ENCODE measurements at places on chromosomes 4 and X.

GRCh38 chr4:168784786-168785461 is 225.1 kb downstream of the CBR4 start:
- DNase-seq, result no peak

DNA sequence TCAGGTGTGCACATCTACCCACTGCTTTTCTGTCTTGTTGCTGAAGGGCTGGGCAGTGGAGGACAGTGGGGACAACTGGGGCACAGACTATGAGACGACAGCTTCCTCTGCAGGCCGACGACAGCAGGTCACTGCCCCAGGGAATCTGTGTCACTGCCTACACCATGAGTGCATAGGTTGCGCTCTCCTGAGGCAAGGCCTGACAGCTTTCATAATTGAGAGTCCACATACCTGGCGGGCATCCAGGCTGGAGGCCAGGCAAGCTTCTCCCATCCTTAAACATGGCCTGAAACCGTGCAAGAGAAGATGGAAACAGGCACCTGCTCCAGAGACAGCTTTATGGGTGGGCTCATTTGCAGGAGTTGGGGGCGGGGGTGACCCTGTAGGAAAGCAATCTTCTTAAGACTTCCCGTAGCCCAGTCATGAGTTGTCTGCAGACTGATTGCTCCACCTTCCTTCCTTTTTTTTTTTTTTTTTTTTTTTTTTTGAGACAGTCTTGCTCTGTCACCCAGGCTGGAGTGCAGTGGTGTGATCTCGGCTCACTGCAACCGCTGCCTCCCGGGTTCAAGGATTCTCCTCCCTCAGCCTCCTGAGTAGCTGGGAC is 2.9 kb downstream of the ANOS1 start:
- DNase-seq, result no peak

DNA sequence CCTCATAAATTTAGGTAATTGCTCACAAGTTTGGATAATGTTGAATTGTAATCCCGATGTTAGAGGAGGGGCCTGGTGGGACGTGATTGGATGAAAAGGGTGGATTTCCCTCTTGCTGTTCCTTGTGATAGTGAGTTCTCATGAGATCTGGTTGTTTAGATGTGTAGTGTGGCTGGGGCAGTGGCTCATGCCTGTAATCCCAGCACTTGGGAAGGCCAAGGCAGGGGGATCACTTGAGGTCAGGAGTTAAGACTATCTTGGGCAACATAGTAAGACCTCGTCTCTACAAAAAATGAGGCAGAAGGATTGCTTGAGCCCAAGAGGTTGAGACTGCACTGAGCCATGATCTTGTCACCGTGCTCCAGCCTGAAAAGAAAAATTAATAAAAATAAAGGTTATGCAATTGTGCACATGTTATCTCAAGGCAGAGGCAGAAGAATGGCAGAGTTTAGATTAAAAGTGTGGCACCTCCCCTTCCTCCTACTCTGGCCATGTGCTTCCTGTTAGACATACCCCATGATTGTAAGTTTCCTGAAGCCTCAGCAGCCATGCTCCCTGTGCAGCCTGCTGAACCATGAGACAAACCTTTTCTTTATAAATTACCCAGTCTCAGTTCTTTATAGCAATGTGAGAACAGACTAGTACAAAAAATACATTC is 36.5 kb downstream of the ERVMER34-1 start:
- no peak for DNase-seq

- DNase-seq, result no peak
These were observed 17.8 kb upstream of the SEPTIN11 start for GRCh38 chr4:76931576-76932276.

DNA sequence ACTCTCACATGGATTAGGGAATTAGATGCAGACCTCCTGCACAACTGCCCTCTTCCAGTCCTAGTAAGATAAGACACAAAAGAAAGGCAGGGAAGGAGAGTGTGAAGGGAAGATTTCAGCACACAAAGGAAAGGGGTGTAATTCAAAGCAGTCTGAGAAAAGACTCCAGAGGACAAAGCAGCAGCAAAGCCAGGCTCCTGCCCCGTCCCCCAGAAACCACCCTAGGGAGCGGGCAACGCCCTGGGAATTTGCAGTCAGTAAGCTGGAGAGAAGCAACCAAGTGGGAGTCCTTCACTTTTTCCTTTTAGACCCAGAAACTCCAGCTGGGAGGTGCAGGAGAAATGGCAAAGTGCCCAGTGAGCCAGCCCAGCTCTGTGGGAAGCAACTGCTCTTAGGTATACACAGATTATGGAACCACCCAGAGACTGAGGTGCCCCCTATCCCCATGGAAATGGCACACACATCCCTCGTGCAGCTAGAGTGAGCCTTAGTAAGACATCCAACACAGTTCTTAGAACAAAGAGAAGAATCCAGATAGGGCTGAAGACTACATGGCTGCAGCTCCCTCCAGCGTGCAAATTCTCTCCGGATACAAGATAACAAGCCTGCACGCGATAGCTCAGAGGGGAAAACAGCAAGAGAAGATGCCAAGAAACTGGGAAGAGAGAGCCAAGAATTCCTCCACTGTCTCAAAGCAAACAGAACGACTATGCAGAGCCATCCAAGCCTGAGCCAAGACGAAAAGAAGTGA is 26.5 kb upstream of the IRAK1 start:
- no peak for DNase-seq

DNA sequence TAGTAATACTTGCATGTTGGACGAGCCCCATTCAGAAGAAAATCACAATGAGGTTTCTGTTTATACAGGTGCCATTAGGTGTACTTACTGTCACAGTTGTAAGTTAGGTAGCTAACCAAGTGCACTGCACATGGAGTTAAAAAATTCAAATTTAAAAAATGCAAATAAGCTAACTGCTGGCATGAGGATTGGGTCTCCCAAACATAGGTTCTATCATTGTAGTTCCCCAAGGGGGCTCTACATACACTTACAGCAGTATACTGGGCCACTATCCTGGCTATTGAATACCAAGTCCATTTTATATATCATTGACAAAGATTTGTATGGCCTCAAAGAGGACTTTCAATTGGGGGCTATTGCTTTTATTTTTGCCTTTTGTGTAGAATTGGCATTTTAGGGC is 153.4 kb downstream of the FMR1NB start:
- DNase-seq, result no peak

DNA sequence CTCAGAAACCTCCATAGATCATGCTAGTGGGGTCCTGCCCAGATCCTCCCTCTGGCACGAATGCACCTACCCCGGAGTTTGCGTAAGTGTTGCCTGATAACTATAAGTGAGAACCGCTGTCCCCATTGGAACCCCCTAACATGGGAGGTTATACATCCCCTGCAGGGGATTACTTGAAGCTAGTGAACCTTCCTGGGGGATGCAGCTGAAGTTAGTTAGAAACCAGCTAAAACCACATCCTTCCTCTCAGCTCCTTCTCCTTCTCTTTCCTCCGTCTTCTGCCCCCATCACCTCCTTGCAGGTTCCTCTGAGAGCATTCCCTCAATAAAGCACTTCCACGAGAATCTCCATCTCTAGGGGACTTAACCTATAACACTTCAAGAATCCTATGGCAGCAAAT is 95.0 kb downstream of the ZNF827 start:
- no peak for DNase-seq

DNA sequence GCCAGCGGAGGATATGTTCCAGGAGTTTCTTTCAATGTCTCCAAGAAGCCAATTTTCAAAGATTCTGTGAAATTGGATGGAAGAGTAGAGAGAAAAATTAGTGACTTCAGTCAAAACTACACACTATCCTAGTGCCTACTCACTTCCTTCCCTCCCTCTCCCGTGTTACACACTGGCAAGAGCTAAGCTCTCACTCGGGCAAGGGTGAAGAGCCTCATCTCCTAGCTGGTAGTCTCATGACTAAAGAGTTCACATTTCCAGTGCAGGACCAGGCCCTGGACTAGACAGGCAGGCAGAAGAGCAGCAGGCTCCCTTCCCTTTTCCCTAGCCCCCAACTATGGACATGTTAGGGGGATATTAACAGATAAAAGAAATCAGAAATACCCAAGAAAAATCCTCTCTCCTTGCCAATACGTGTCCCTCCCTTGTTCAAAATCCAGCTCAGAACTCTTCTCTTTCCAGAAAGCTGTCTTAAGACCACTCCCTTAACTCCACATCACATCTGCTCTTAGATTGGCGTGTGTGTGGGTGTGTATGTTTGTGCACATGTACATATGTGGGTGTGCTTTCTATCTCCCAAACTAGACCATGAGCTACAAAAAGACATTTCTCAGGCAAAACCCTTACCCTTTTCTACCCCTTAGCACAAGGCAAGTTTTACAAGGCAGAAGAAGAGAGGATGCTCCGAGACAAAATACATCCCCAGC is 29.9 kb downstream of the ZDHHC9 start:
- DNase-seq, result no peak

GRCh38 chr4:76772498-76773106 is 125.3 kb downstream of the SOWAHB start:
- DNase-seq, result no peak

- no peak for DNase-seq
These were observed 134.4 kb downstream of the DDX53 start for GRCh38 chrX:23134136-23134535.

GRCh38 chrX:145553702-145554101 is 263.9 kb upstream of the SLITRK2 start:
- DNase-seq, result no peak

GRCh38 chrX:56554870-56555269 is 8.6 kb upstream of the UBQLN2 start:
- no peak for DNase-seq

GRCh38 chrX:47643926-47644325 is 6.4 kb downstream of the ELK1 start:
- peak; percentile 3 for DNase-seq

DNA sequence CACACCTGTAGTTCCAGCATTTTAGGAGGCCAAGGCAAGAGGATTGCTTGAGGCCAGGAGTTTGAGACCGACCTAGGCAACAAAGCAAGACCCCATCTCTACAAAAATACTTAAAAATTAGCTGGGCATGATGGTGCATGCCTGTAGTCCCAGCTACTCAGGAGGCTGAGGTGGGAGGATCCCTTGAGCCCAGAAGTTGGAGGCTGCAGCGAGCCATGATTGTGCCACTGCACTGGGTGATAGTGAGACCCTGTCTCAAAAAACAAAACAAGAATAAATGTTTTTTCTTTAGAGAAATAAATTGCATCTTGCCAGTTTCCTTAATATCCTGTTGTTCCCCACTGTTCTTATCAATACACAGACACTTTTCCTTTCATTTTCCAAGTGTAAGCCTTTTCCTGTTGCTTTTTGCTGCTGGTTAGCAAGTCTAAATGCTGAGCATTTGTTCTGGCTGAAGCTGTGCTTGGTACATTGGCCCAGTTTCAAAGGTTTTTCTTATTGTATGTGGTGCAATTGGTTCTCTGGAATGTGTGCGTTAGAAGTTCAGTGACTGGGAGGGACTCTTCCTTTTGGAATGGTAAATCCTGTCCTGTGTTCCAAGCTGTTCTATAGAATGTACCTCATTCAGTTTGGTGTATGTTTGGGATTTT is 98.2 kb downstream of the AFF1 start:
- peak; percentile 24 for DNase-seq

GRCh38 chrX:41031256-41031967 is 53.8 kb upstream of the USP9X start:
- DNase-seq, result no peak

GRCh38 chr4:186345184-186345583 is 79.2 kb downstream of the F11 start:
- no peak for DNase-seq

- DNase-seq, result no peak
These were observed 8.3 kb upstream of the HAND2 start for GRCh38 chr4:173538148-173538908.

GRCh38 chr4:3261411-3262207 is 12.7 kb downstream of the MSANTD1 start:
- DNase-seq, result no peak

GRCh38 chrX:22247169-22247568 is 25.5 kb upstream of the CBLL2 start:
- DNase-seq, result no peak

GRCh38 chr4:18733961-18734360 is 712.4 kb upstream of the LCORL start:
- DNase-seq, result no peak

DNA sequence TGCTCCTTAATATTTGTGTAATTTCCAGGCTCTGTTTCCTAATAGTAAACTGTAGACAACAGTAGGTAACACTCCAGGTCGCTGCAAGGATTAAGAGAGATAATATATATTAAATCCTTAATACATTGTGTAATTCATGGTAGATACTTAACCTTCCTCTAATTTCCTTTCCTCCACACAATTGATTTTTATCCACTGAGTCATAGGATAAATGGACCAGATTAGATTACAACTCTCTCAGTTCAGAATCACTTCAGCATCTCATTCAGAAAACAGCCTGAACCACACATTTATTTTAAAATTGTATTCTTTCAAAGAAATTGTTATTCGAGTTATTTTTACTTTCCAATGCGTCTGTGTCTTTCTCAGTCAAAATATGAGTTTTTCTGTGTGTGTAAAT is 17.1 kb downstream of the GK2 start:
- no peak for DNase-seq

DNA sequence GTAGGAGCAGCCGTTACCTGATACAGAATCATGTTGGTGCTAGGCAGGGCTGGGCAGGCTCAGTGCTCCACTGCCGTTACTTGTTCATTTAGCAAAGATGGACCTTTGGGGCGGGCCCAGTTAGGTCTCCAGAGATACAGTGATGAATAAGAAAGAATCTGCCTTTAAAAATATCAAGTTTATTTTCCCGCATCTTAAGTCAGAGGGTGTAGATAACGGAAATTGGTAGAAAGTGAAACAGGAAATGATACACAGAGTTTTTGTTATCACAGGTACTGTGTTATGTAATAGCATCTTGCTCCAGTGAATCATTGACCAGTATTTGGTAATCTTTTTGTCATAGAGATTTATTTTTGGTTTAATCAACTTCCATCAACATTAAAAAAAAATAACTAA is 5.5 kb downstream of the TMEM131L start:
- no peak for DNase-seq

DNA sequence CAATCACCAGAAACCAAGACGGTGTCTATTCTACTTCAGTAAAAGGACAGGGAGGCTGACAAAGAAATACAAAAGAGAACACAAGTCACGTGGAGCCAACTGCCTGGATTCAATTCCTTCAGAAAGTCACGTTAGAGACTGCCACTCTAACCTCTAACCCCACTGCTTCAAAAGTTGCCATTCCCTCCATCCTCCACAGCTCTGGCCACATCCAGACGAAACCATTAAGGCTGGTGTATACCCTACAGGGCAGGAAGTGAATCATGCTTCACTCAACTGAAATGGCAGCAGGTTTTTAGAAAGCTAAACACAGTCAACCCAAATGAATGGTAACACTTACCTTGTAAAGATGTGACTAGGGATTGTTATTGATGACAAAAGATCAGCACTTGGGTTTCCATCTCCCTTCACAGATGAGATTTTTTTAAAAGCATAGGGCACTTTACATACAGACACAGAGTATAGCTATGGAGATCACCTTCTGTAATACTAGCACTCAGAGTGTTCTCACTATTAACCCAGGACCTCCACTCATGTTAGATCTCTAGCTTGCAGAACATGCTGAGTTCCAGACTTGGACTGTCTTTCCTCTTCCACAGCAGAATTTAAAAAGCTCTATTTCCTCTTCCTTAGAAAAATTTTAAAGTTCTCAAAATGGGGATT is 37.4 kb downstream of the MAML3 start:
- no peak for DNase-seq

All from midbrain (tissue), 1 donor.